ENCODE measurements at places on chromosomes 5 and 9. TPM values are rescaled to one million over a fixed set of nuclear protein-coding genes. Genes with fewer than 3 reads are reported as not detected.

DNA sequence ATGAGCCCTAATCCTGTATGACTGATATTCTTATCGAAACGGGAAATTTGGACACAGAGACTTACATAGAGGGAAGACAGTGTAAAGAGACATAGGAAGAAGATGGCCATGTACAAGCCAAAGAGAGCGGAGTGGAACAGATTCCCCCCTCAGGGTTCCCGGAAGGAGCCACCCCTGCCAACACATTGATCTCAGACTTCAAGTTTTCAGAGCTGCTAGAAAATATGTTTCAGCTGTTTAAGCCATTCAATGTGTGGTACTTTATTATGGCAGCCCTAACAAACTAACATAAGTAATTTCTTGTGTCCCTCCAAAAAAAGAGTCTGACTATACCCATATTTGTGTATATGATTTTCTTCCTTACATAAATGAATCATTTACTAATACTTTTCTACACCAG, 128.0 kb upstream of the STC2 start:
- no peak for DNase-seq
- H3K27ac ChIP-seq: no peak overlapping the region
- H3K27me3 ChIP-seq: no peaks in the 10 kb centered on the region
- no peaks in the 10 kb centered on the region for H3K4me1 ChIP-seq

- no peak overlapping the region for H3K4me3 ChIP-seq
- DNase-seq: no peak
- no peaks in the 10 kb centered on the region for H3K4me1 ChIP-seq
- no peaks in the 10 kb centered on the region for H3K27me3 ChIP-seq
- no peak overlapping the region for H3K27ac ChIP-seq
These were observed 79.5 kb upstream of the NFIL3 start for GRCh38 chr9:91502913-91503672.

- H3K4me3 ChIP-seq: no peak overlapping the region
- no peaks in the 10 kb centered on the region for H3K36me3 ChIP-seq
- no peak overlapping the region for H3K27ac ChIP-seq
- H3K4me1 ChIP-seq: no peaks in the 10 kb centered on the region
- H3K27me3 ChIP-seq: no peaks in the 10 kb centered on the region
These were observed 4.3 kb downstream of the CD14 start for GRCh38 chr5:140628711-140629110.

Gene PRUNE2
- total RNA-seq: 18.4 TPM

- no peaks in the 10 kb centered on the region for H3K27me3 ChIP-seq
- H3K36me3 ChIP-seq: peaks cover 14% of the 10 kb centered on the region
- no peak overlapping the region for H3K4me3 ChIP-seq
- no peak overlapping the region for H3K27ac ChIP-seq
- DNase-seq: no peak
These were observed 37.6 kb downstream of the TMEM245 start for GRCh38 chr9:109082091-109082620.

- no peaks in the 10 kb centered on the region for H3K36me3 ChIP-seq
- H3K4me3 ChIP-seq: no peak overlapping the region
- H3K27ac ChIP-seq: no peak overlapping the region
These were observed 6.6 kb upstream of the ERBIN start for GRCh38 chr5:65919773-65920172.

DNA sequence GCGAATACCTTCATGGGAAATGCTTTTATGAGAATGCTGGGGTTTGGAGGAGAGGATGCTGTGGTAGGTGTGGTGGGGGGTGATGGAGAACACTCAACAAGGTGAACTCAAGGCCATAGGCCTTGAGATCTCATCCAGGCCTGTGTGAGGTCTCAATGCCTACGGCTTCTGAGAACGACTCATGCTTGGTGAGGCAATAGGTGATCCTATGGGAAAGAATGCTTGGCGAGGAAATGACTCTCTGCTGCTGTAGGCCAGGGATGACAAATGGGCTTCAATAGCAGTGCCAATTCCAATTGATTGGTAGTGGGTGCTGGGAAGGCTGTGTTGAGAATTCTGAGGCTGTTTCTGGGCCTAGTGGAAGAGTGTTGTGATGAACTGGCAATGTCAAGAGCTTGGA, 280.2 kb upstream of the CLINT1 start:
- peaks cover 17% of the 10 kb centered on the region for H3K4me1 ChIP-seq
- no peak for DNase-seq
- no peak overlapping the region for H3K4me3 ChIP-seq
- no peaks in the 10 kb centered on the region for H3K27me3 ChIP-seq
- no peaks in the 10 kb centered on the region for H3K36me3 ChIP-seq

DNA sequence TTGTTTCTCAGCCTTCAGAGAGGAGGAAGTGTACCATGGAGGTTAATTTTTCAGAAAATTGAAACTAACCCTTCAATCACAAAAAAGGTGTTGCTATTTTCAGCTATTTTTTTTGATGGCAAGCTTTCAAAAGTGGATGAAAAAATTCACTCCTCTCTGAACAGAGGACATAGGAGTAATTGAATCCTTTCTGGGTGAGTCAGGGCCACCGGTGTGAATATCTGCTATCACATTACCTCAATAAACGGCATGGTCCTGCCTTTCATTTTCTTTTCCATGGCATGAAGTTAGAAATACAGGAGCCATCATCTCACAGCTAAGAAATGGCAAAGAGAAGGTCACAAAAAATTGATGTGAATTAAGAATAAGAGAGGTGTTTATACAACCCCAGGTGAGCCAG, 90.2 kb upstream of the CCDC112 start:
- no peaks in the 10 kb centered on the region for H3K36me3 ChIP-seq
- no peak overlapping the region for H3K4me3 ChIP-seq
- H3K4me1 ChIP-seq: no peaks in the 10 kb centered on the region
- H3K27ac ChIP-seq: no peak overlapping the region

- no peaks in the 10 kb centered on the region for H3K36me3 ChIP-seq
- H3K4me1 ChIP-seq: peaks cover 12% of the 10 kb centered on the region
- H3K27me3 ChIP-seq: peaks cover 95% of the 10 kb centered on the region
- no peak overlapping the region for H3K4me3 ChIP-seq
- no peak for DNase-seq
- no peak overlapping the region for H3K27ac ChIP-seq
These were observed 6.6 kb upstream of the NFIB start for GRCh38 chr9:14320271-14321181.

Gene FAM221B
- not detected for total RNA-seq

GRCh38 chr5:55483885-55484284, 50.9 kb downstream of the PLPP1 start:
- no peaks in the 10 kb centered on the region for H3K36me3 ChIP-seq
- H3K27me3 ChIP-seq: no peaks in the 10 kb centered on the region
- H3K4me3 ChIP-seq: no peak overlapping the region
- no peak overlapping the region for H3K27ac ChIP-seq
- peaks cover 9% of the 10 kb centered on the region for H3K4me1 ChIP-seq
- DNase-seq: no peak

- H3K27me3 ChIP-seq: no peaks in the 10 kb centered on the region
- no peak overlapping the region for H3K4me3 ChIP-seq
- no peaks in the 10 kb centered on the region for H3K36me3 ChIP-seq
These were observed 101.4 kb downstream of the LPAR1 start for GRCh38 chr9:110936719-110937452.

- DNase-seq: no peak
- H3K27me3 ChIP-seq: peaks cover 37% of the 10 kb centered on the region
- H3K4me1 ChIP-seq: no peaks in the 10 kb centered on the region
- no peak overlapping the region for H3K27ac ChIP-seq
These were observed 5.1 kb downstream of the FLT4 start for GRCh38 chr5:180644129-180644824.

GRCh38 chr9:68541568-68541967, 885 bp upstream of the TMEM252 start:
- H3K4me1 ChIP-seq: peaks cover 5% of the 10 kb centered on the region
- no peak overlapping the region for H3K4me3 ChIP-seq
- no peaks in the 10 kb centered on the region for H3K36me3 ChIP-seq
- H3K27me3 ChIP-seq: peaks cover 100% of the 10 kb centered on the region
- no peak for DNase-seq

GRCh38 chr9:13705918-13706317, 426.4 kb upstream of the MPDZ start:
- H3K36me3 ChIP-seq: no peaks in the 10 kb centered on the region
- no peaks in the 10 kb centered on the region for H3K4me1 ChIP-seq
- H3K27me3 ChIP-seq: no peaks in the 10 kb centered on the region

Gene CD180
- total RNA-seq: not detected

Gene WDR38
- not detected for total RNA-seq

Gene ADCY2
- 1.2 TPM for total RNA-seq

Gene ELOVL7
- 5.5 TPM for total RNA-seq

Gene FLT4
- 13.9 TPM for total RNA-seq

Gene HTR4
- total RNA-seq: not detected
